ENCODE measurements at places on chromosomes 7 and 10.

GRCh38 chr10:70942725-70943124 is 54.4 kb upstream of the PCBD1 start:
- DNase-seq: no peak

DNA sequence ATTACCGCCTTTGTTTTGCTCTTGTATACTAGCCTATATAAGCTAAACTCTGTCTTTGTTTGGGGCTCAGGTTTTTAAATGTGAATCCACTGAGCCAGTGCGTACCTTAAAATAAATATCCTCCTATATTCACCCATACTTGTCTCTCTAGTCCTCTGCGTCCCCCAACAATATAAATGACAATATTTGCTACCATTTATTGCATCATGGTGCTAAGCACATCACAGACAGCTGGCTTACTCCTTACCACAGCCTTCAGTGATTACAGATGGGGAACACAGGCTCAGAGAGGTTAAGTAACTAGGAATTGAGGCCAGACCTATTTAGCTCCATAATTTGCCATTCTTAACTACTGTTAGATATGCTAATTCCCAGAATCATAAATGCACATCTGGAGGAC is 3.4 kb upstream of the ADCK2 start:
- DNase-seq: no peak

DNA sequence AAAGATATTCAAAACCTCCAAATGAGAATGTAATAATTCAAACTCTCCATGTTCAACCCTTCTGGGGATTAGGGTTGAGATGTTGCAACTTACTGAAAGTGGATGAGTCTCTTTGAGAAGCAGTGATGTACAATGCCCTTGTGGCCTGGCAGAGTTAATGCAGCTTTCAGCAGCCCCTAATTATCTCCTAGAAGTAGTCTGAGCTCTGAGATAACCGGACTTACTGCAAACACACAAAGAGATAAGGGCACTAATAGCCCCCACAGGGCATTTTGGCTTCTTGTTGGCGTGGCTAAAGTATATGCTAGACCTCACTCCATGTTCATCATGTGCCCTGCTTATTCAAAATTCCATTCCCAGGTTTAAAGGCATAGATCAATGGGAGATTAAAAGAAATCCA is 404.7 kb downstream of the NEBL start:
- DNase-seq: no peak

DNA sequence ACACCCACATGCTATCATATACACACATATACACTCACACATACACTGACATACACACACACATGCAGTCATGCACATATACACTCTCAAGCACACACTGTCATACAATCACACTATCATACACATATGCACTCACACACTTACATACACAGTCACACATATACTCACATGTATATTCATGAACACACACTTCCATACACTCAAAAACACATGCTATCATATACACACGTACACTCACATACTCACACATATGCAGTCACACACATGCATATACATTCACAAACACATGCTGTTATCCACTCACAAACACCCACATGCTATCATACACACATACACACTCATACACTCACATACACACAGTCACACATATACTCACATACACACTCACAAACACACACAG is 71.0 kb upstream of the PLXNA4 start:
- DNase-seq: no peak

DNA sequence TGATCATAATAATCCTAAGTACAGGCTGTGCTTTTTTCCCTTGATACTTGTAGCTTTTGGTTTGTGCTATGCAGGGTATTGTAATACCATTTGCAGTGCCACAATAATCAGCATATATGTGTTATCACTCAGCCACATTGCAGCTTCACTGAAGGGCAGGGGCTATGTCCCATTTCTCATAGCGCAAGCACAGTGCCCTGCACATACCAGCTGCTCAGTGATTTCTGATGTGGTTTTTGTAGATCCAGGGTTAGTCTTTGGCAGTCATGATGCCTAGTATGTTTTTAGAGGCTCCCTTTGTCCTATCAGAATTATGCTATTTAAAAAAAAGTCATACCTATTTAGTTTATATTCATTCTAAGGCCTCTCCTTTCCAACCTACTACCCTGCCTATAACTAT is 25.8 kb downstream of the MET start:
- no peak for DNase-seq

DNA sequence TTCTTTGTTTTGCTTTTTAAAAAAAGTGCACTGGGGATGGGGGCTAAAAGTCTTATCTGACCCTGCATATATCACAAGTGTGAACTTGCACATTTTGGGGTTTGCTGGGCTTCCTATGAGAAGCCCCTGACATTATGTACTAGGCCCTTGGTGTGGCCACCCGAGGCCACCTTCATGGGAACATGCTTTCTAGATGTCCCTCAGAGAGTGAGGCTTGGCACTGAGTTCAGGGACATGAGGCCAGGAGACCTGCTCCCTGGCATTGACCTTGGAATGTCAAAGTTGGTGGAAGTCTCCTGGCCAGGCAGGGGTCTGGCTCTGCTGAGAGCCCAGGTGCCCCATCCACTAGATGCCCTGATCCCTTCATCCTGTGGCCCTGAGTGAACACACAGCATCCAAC is 536.2 kb downstream of the TCERG1L start:
- DNase-seq: no peak

DNA sequence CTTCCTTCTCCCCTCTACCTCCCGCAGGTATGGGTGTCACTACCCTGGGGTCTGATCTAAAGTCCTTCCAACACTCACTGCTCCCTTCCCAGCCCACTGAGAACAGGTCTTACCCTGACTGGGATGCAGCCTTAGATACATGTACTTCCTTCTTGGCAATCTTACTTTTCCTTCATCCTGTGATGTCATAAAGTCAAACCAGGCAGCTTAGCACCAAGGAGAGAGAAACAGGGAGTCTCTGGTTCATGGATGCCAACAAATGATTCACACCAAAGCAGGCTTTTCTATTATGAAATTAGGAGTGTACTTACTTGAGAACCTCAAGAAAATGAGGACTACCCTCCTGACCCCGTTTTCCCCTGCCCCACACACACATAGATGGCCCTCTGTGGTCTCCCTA is 111.0 kb upstream of the KMT2E start:
- DNase-seq: no peak

GRCh38 chr7:41113719-41114118 is 589.2 kb downstream of the INHBA start:
- no peak for DNase-seq

- DNase-seq: no peak
Measured at GRCh38 chr10:24251547-24251946, 42.6 kb downstream of the KIAA1217 start.

DNA sequence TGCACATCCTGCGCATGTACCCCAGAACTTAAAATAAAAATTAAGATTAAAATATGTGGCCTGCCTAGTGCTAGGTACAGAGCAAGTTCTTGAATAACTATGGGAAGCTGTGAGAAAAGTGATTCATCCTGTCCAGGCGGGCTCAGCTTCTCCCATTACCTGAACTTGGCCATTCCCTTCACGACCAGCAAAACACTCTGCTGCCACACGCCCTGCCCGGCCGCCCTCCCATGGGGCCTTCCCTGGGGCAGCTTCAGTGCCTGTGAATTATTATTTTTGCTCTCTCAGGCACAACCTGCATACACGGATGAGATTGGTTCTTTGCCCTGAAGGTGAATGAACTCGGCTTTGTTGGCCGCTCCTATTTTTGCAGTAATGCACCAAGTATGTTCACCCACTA is 209.2 kb upstream of the SHH start:
- no peak for DNase-seq

DNA sequence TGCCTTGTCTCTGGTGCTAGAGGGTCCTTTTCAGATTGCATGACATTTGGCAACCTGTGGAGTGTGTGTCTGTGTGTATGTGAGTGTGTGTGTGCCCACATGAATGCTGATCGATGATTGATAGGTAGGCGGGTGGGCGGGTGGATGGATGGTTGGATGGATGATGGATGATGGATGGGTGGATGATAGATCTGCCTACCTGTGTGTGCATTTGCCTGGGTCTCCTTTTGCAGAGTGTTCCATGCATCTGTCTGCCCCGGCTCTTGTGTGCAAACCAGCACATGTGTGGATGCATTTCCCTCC is 99.8 kb downstream of the RGS10 start:
- DNase-seq: no peak

DNA sequence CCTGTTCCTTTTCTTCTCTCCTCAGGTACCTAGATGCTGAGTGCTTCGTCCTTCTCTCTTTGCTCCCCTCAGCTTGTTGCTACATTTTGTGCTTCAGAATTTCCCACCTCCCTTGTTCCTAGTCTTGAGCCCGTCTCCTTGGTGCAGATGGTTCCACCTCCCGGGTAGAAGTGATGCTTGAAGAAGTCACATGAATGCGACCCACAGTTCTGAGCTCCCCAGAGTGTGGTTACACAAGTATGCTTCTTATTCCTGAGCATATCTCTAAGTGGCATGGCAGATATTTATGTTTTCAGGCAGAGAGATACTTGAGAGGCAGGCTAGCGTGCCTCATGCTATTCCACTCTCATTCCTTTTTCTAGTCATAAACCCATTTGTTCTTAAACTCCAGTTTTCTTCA is 34.0 kb downstream of the INPP5F start:
- DNase-seq: no peak

DNA sequence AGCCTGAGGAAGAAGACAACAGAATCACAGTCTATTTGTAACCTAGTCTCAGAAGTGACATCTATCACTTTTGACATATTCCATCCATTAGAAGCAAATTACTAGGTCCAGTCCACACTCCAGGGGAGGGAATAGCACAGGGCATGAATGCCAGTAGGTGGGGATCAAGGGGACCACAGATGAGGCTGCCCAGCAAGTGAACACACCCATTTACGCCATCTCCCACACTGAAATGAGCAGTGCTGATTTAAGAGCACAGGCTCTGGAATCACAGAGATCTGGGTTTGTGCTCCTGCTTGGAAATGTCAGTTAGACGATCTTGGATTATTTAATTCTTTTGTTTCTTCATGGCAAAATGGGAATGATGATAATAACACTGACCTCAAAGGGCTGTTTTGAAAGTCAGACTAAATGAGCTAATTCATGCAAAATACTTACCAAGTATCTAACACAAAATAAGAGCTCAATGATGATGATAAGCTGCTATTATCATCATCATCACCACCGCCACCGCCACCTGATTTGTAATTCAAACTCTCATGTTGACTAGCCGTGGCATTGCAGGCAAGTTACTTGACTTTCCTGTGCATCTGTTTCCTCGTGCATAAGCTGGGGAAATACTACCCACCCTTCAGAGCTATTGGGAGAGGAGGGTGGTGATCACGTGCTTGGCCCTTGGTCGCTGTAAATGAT is 138.9 kb upstream of the KLF14 start:
- DNase-seq: no peak

DNA sequence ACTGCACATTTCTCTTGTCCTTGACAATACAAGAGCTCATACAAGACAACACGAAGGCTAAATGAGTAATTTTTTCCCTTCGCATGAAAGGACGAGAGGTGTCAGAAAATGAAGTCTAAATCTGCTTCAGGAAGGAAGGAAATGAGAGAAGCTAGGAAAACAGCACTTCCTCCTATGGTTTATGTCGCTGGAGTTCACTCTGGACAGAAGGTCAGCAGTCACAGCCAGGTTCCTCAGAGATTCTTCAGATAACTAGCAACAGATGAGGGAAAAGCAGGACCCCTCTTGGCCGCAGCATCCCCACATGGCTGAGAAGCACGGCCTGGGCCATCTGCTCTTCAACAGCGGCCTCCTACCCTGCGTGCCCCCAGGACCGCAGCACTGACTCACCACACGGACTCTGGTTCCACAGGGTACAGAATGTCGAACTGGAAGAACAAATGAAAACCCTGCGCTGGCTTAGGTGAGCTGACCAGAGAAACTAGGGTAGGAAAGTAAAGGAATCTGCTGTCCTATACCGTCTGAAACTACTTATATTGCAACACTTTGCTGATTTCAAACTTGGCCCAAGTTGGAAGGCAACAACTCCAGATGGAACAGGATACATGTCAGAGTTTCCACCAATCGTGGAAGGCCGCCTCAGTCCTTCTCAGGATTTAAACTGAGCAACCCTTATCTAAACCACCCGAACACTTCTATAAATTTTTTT is 26.3 kb downstream of the DNMBP start:
- DNase-seq: peak; percentile 37

- DNase-seq: no peak
Measured at GRCh38 chr7:75711656-75712514, 26.9 kb downstream of the HIP1 start.

DNA sequence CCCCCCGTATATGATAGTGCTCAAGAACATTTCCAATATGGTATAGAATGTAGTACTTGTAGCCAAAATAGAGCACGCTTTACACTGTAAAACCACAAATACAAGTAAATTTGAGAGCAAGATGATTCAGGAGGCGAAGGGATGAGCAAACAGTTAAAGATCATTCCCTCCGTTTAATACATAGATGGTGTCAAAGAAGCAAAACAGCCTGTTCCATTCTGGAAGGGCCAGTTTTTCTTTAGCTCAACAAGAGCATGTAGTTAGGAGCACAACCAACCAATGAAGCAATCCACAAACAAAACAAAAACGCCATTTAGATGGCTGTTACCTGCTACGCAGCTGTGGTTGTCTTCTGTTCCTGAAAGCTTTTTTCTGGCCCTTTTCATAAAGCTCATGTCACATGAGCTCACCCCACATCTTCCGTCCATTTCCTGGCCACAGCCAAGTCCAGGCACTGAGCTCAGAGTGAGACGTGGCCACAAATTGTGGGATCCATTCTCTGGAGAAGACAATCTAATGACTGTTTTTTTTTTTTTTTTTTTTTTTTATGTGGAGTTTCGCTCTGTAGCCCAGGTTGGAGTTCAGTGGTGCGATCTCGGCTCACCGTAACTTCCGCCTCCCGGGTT is 185.6 kb downstream of the FANK1 start:
- no peak for DNase-seq

DNA sequence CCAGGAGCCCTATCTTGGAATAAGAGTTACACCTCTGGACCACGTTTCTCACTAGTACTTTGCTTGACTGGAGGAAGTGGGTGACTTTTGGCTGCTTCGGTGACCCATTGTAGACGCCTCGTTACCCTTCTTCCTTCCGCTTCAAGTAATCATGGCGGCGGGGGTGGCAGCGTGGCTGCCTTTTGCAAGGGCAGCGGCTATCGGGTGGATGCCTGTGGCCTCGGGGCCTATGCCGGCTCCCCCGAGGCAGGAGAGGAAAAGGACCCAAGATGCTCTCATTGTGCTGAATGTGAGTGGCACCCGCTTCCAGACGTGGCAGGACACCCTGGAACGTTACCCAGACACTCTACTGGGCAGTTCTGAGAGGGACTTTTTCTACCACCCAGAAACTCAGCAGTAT is 1.5 kb downstream of the KCND2 start:
- peak; percentile 10 for DNase-seq

DNA sequence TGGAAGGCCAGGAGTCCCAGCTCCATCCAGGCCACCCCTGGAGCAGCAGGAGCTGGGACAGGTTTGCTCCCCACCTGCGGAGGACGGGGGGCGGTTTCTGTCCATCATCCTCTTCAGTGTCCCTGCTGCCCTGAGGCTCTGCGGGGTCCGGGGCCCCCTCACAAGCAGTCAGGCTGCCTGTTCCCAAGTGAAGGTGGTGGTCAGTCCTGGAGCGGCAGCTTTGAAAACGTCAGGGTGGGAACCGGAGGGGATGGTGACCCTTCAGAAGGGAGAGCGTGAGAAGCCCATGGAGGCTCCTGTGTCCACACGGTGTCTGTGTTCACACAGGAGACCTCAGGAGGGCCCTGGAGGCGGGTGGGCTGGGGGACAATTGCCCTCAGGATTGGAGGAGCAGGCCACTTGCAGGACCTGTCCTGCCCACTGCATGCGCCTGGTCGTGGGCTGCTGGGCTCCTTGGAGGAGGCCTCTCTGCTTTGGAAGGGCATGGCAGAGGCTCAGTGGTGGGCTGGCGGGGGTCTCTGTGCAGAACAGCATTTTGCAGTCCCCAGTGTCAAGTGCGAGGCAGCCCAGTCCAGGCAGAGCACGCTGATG is 49.3 kb upstream of the INPP5A start:
- no peak for DNase-seq

- no peak for DNase-seq
Measured at GRCh38 chr10:121591186-121591585, 7.1 kb downstream of the FGFR2 start.

Data from WERI-Rb-1 (cell line).